ENCODE measurements at places on chromosomes 3 and 15. TPM values are rescaled to one million over a fixed set of nuclear protein-coding genes. Genes with fewer than 3 reads are reported as not detected.

GRCh38 chr3:72150634-72151412 is 365.9 kb upstream of the PROK2 start:
- H3K4me1 ChIP-seq, result peaks cover 15% of the 10 kb centered on the region
- no peak overlapping the region for H3K4me3 ChIP-seq
- no peak for DNase-seq
- no peak overlapping the region for H3K27ac ChIP-seq
- peaks cover 11% of the 10 kb centered on the region for H3K27me3 ChIP-seq
- no peaks in the 10 kb centered on the region for H3K36me3 ChIP-seq

- DNase-seq, result no peak
- H3K4me1 ChIP-seq, result peaks cover 15% of the 10 kb centered on the region
- peaks cover 8% of the 10 kb centered on the region for H3K27me3 ChIP-seq
- H3K36me3 ChIP-seq, result no peaks in the 10 kb centered on the region
- H3K27ac ChIP-seq, result no peak overlapping the region
These were observed 848 bp downstream of the SYNM start for GRCh38 chr15:99105514-99106341.

DNA sequence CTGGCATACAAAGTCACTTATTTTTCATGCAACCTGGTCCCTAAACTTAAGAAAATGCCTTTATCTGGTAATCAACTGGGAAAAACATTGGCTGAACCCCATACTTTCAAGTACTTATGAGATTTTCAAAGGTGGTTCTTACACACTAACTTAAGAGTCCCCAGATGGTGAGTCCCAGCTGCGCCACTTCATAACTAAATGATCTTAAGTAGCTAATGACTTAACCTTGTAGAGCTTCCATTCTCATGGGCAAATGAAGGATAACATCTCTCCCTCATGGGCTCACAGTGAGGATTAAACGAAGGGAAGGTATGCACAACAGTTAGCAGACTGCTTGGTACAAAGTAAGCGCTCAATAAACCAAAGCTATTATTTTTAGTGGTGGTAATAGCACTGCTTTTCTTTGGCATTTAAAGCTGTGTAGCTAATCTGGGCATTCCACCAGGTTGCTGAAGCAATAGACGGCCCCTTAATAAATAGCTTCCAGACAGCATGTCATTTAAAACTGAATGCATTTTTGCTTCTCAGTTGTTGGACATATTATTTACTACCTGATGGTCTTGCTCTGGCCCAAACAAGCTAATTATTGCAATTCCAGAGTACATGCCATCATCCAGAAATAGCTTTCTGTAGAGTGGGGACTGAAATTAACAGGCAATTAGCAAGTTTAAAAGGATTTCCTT is 55.4 kb downstream of the LIPC start:
- no peaks in the 10 kb centered on the region for H3K36me3 ChIP-seq
- H3K27me3 ChIP-seq, result no peaks in the 10 kb centered on the region
- no peak overlapping the region for H3K4me3 ChIP-seq
- peaks cover 7% of the 10 kb centered on the region for H3K4me1 ChIP-seq

GRCh38 chr3:155352900-155353490 is 59.5 kb upstream of the STRIT1 start:
- H3K27ac ChIP-seq, result no peak overlapping the region
- no peak for DNase-seq
- H3K36me3 ChIP-seq, result no peaks in the 10 kb centered on the region
- no peaks in the 10 kb centered on the region for H3K4me1 ChIP-seq
- peaks cover 38% of the 10 kb centered on the region for H3K27me3 ChIP-seq
- no peak overlapping the region for H3K4me3 ChIP-seq

DNA sequence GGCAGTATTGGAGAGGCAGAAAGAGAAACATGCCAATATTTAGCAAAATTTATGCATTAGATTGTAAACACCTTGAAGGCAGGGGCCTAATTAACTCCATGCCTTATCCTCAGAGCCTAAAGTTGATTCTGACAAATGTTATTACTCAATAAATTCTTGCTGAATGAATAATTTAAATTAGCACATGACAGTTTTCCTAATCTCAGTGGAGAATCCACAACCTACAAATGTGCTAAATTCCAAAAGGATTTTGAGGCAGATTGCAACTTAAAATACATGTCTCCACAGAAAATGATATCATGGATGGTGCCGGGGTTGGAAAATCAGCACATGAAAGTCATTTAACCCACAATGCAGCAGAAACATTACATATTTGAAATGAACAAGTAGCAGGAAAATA is 41.1 kb upstream of the NANOGP8 start:
- no peaks in the 10 kb centered on the region for H3K27me3 ChIP-seq
- DNase-seq, result no peak
- H3K27ac ChIP-seq, result no peak overlapping the region
- H3K36me3 ChIP-seq, result no peaks in the 10 kb centered on the region
- no peaks in the 10 kb centered on the region for H3K4me1 ChIP-seq
- no peak overlapping the region for H3K4me3 ChIP-seq

DNA sequence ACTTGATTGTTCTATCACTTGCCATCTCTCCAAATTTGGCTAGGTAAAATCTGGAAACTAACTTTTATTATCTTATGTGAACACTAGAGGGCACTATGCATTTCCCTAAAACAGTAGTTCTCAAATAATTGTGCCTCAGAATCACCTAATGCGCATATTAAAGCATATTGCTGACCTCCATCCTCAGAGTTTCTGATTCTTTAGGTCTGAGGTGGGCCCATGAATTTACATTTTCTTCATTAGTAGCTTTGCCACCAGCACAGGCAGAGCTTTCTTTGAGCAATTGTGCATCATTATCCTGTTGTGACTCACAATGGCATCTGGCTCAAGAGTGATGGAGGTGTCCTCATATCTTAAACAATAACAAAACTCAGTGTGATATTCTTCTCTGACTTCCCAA is 17.5 kb upstream of the BCHE start:
- no peak overlapping the region for H3K4me3 ChIP-seq
- H3K36me3 ChIP-seq, result no peaks in the 10 kb centered on the region
- no peak overlapping the region for H3K27ac ChIP-seq
- DNase-seq, result no peak
- H3K27me3 ChIP-seq, result peaks cover 3% of the 10 kb centered on the region
- no peaks in the 10 kb centered on the region for H3K4me1 ChIP-seq

GRCh38 chr3:62710751-62711150 is 164.5 kb downstream of the CADPS start:
- no peaks in the 10 kb centered on the region for H3K4me1 ChIP-seq
- no peak for DNase-seq
- no peaks in the 10 kb centered on the region for H3K36me3 ChIP-seq
- no peak overlapping the region for H3K4me3 ChIP-seq
- H3K27me3 ChIP-seq, result peaks cover 2% of the 10 kb centered on the region
- H3K27ac ChIP-seq, result no peak overlapping the region

DNA sequence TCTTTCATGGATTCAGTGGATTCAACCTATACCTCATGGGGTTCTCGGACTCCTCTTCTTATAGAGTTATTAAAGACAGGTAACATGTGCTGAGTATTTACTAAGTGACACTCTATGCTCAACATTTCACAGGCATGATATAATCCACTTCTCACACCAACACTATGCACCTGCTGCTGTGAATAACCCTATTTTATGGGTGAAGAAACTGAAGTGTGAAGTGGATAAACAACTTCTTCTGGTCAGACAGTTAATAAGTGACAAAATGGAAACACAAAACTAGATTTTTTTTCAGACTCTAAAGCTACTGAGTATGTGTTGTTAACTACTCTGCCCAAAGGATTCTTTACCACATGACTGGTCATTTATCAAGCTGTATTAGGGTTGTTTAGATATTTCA is 403.5 kb downstream of the DIPK2A start:
- peaks cover 2% of the 10 kb centered on the region for H3K4me1 ChIP-seq
- no peak overlapping the region for H3K27ac ChIP-seq
- H3K27me3 ChIP-seq, result no peaks in the 10 kb centered on the region
- H3K36me3 ChIP-seq, result peaks cover 6% of the 10 kb centered on the region

- H3K27ac ChIP-seq, result peak overlapping the region; percentile 94
- H3K27me3 ChIP-seq, result no peaks in the 10 kb centered on the region
- H3K4me3 ChIP-seq, result peak overlapping the region; percentile 98
- DNase-seq, result peak; percentile 83
- H3K36me3 ChIP-seq, result peaks cover 16% of the 10 kb centered on the region
- peaks cover 23% of the 10 kb centered on the region for H3K4me1 ChIP-seq
These were observed 880 bp downstream of the NISCH start for GRCh38 chr3:52456169-52456799.

The AHSG gene
- total RNA-seq, result not detected

The PRR23B gene
- not detected for total RNA-seq

The IL17RE gene
- 0.89 TPM for total RNA-seq

The LEKR1 gene
- total RNA-seq, result 1.0 TPM

The TADA3 gene
- total RNA-seq, result 63.4 TPM

The CPN2 gene
- total RNA-seq, result not detected
